Stimulated activated CD4-positive, alpha-beta T cell treated with anti-CD3 and anti-CD28 coated beads, Interleukin-1b, Interleukin-23, amount 100 ng/mL, for 24 hours (primary cell): ENCODE measurements at places on chromosomes 7 and 10.

- DNase-seq, result no peak
Observed at GRCh38 chr10:9734218-9734617, 1283.5 kb upstream of the CELF2 start.

DNA sequence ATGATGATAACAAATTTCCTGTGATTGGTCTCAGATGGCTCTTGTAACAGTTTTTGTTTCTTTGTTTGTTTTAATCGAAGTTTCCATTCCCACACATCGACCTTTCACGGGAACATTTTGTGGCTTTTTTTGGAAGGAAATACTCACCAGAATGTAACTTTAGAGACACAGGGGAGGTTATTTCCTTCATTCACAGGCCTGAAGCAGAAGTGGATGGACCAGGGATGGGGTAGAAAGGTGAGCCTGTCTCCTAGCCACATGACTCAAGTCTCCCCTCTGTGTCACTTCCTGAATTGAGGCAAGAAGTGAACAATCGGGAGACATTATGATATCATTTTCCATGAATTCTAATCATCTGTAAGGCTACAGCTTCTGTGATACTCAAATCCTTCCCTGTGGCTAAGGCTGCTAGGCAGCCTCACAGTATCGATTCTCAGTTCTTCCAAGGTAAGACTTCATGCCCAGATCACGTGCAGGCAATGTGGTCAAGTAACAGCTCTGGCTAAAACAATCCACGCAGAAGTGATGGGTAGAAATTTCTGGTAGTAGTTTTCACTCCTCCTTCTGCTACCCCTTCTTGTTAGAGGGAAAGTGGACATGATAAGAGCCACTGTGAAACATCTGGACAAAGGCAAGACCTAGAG is 203.9 kb upstream of the NEBL start:
- DNase-seq, result no peak

GRCh38 chr7:84394219-84394618 is 199.6 kb upstream of the SEMA3A start:
- DNase-seq, result no peak

- no peak for DNase-seq
Observed at GRCh38 chr7:112076324-112076723, 129.9 kb downstream of the DOCK4 start.

DNA sequence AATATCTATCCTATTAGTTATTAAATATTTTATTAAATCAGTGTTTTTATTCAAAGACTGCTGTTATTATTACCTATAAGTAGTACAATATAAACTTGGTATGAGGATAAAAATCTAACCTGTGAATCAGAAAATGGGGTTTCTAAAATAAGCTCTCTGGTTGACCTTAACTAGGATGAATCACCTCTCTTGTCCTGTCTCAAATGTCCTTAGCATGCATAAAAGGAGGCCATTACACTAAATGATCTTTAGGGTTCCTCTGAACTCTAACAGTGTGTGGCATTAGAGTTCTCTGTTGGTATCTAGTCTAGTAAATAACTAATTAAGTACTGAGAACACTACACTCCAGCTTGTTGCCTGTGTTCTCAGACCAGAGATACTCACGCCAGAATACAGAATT is 143.1 kb upstream of the LRRTM3 start:
- DNase-seq, result no peak

GRCh38 chr7:91892821-91893340 is 12.4 kb upstream of the MTERF1 start:
- DNase-seq, result no peak

GRCh38 chr7:120169996-120170783 is 102.8 kb upstream of the KCND2 start:
- DNase-seq, result no peak

GRCh38 chr10:50552771-50553535 is 70.8 kb downstream of the SGMS1 start:
- no peak for DNase-seq

DNA sequence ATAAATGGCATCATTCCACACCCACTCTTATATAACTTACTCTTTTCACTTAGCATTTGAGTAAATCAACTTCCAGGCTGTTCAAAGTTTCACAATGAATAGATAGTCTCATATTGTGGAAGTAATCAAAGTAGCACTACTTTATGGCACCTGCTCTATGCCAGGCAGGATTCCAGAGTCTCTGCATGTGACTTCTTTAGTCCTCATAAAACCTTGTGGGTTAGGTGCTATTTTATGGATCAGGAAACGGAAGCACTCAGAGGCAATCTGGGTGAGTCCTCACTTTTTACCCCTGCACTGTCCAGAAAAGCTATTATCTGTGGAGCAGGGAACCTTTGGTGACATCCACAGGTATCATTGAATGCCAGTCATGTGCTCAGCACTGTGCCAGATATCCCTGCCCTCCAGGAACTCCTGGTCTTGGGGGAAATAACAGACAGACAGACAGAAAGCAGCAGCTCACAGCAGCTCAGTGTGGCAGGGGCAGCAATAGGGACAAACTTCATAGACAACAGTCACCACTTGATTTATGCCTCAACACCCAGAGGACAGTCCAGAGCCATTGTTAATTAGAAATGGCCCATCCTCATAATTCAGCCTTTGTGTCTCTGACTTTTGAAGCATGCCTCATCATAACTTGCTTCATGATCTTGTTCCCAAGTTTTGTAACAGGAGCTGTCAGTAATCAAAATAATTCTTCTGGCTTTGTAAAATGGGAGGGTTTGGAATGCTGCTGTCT is 160.6 kb downstream of the SEC23IP start:
- DNase-seq, result no peak
